ENCODE measurements at places on chromosomes 2 and 18. TPM values are rescaled to one million over a fixed set of nuclear protein-coding genes. Genes with fewer than 3 reads are reported as not detected.

DNA sequence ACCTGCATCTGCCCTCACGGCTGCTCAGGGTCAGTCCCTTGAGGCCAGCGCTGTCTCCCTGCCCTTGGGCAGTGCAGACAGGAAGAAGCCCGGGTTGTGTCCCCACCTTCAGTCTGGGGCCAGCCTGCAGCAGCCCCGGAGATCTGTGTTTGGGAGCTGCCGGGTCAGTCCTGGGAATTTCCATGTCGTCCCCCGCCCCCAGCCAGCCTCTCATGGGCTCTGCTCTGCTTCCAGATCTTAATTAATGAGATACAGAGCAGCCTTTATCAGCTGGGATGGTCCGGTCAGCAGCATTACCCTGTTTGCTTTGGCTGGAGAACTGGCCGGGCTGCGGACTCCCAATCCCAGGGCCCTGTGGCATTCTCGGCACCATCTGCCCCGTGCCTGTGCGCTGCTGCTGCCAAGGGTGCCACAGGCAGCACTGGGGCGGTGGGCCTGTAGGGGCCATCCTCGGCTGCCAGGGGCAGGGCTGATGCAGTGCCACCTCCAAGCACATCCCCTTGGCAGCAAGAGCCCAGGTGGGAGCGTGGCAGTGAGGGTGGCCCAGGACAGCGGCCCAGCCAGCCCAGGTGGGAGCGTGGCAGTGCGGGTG is 2.4 kb downstream of the BOK start:
- DNase-seq = no peak

- peak; percentile 50 for DNase-seq
Measured at GRCh38 chr2:111121028-111121827, 514 bp downstream of the BCL2L11 start.

DNA sequence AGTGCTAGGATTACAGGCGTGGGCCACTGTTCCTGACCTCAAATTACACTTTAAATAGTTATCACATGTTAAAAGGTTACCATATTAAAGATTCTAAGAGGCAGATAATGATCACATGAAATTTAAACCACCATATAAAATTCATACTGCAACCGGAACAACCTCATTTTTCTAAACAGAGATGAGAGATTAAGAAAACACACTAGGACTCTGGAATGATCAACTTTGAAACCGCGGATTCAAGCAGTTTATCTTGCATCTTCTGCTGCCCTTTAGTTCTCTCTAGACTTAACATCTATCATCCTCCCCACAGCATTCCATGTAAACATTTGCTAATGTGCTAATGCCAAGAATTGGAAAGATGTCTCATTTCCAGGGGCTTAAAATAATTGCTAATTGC is 115.8 kb downstream of the PIGN start:
- DNase-seq = no peak

GRCh38 chr2:45009928-45010701 is 863 bp upstream of the SIX2 start:
- DNase-seq = no peak

DNA sequence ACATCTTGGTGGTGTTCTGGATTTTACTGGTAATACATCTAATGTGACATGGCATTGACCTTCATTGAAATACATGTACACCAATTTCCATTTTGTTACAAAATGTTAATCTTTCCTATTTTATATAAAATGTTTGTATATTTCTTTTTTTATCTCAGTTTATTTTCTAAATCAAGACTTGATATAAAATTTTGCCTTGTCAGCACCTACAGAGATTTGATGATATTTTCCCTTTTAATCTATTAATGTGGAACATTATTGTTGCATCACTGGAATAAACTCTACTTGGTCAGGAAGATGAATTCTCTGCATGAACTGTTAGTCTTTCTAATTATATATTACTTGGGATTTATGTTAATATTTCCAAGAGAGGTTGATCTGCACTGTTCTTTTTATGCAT is 294.0 kb upstream of the ETAA1 start:
- DNase-seq = no peak

Gene REG1A
- not detected for polyA plus RNA-seq

Gene XPO1
- polyA plus RNA-seq = 26.8 TPM

DNA sequence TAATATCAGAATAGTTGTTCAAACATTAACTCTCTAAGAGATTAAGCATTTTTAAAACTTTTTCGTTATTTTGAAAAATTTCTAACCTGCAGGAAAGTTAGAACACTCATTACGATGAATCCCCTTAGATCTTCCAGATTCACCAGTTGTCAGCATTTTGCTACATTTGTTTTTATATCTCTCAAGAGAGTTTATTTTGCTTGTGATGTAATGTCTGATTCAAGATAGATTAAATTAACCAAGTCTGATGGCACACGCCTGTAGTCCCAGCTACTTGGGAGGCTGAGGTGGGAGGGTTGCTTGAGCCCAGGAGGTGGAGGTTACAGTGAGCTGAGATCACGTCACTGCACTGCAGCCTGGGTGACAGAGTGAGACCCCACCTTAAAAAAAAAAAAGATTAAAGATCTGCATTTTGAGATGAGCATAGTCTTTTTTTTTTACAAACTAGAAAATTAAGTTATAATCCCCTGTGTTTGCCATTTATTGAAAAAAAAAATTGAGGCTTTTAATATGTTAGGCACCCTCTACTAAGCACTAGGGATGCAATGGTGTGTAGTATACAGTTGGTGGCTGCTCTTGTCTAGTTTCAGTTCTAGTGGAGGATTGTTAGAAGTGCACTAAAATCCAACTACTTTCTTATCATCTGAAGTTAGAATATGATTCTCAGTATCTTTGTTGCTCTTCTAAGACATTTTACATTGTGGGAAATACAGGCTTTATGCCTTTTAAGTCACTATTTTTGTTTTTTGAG is 20.9 kb downstream of the RAB10 start:
- DNase-seq = no peak
